ENCODE measurements at places on chromosomes 6 and 20.

DNA sequence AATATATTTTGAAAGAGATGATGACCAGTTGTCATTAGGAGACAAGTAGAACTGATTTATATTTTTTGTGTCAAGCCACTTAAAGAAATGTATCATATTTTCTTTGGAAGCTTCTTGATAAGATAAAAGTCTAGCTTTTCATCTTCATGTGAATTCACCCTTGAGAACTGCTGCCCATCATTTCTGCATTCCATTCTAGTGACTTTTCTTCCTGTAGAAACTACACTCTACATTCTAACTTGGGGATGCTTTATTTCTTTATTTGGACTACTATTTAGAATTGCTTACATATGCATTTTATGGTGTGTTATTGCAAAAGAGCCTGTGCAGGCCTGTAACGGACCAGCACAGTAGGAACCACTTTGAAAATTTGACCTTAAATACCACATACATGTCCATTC, 335.0 kb upstream of the KCNQ5 start:
- DNase-seq = no peak

- DNase-seq = no peak
Observed at GRCh38 chr20:50646483-50646996, 44.8 kb downstream of the RIPOR3 start.

DNA sequence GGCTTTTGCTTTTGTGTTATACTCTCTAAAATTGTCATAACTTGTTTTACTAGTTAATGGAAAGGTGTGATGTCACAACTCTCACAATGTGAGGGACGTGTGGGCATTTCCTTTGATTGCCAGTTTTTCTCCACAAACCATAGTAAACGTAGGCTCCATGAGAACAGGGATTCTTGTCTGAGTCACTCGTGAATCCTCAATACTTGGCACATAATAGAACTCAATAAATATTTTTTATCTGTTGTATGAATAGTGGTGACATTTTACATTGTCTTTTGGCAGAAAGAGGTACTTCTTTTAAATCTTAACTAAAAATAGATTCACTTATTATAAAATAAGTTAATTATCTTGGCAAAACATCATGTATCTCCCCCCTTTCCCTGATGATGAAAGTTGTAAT, 69.0 kb upstream of the CNKSR3 start:
- no peak for DNase-seq

GRCh38 chr6:38176797-38177751, 357.5 kb downstream of the ZFAND3 start:
- no peak for DNase-seq

DNA sequence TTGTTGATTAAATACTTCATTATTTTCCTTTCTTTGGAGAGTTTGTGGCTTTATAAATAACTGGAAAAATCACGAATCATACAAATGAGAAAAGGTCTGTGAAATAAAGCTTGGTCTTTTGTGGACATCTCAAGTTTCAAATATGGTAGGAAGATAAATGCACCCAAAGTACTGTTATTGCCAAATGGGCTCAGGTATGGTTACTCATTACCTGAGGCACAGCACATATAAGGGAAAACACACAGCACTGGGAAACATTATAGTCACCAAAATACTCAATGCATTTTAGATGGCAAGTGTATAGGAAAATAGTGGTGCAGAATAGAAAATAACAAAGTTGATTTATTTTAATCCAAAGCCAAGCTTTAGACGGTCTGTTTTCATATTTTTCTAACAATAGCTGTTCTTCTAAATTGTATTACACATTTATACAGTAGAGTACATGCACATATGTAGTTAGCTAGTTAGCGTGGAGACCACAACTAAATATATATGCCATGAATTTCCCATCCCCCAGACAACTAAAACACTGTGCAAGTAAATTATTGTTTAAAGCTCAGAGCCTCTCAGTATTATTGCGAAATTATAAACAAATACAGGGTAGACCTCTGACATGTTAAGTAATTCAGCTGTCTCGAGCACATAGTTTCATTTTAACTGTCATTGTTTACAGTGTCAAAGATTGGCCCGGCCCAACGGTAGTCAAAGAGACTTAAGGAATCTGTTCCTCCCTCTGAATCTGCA, 336.0 kb downstream of the SYNE1 start:
- no peak for DNase-seq

GRCh38 chr6:25366903-25367545, 87.8 kb downstream of the CARMIL1 start:
- DNase-seq = no peak

DNA sequence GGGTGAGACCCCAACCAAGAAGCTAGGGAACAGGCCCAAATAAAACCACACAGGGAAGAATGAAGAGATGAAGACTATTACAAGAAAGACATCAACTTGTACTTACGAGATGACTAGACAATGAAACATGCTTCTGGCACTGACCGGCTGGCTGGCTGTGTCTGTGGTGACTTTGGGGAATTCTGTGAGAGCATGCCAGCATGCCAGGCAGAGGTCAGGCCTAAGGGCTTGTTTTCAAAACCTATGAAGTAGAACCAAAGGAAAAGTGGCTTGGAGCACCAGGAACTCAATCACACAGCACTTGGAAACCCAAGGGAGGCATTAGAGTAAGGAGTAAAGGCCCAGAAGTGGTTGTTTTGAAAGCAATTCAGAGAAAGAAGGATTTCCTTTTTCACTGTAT, 28.4 kb upstream of the GSTA3 start:
- no peak for DNase-seq

GRCh38 chr6:28558629-28559028, 32.9 kb downstream of the GPX5 start:
- DNase-seq = no peak

GRCh38 chr20:47546184-47547033, 44.7 kb downstream of the NCOA3 start:
- DNase-seq = no peak

GRCh38 chr6:21791056-21791455, 197.5 kb downstream of the SOX4 start:
- DNase-seq = no peak

DNA sequence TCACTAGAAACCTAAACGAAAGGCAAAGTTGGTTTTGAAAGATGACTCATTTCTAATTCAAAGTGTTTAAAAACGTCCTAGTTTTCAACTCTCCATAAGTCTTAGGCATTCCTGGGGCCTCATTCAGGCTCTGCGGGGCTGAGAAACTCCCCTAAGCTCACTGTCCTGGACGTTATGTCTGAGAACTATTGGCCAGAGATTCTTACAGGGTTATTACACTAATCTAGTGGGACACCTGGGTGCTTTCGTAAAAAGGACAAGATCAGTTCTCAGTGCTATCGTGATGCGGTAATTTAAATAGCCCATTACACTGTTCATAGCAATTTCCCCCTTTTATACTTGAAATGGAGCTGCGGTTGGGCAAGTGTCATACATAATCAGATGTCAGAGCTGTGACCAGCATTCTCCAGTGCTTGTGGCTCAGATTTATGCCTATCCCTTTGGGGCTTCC, 280.9 kb downstream of the QKI start:
- DNase-seq = no peak

- DNase-seq = no peak
Observed at GRCh38 chr20:32945710-32946221, 58.5 kb downstream of the SUN5 start.

GRCh38 chr20:50380697-50381040, 129.5 kb upstream of the PTPN1 start:
- DNase-seq = no peak

GRCh38 chr6:1242446-1242845, 69.5 kb upstream of the FOXQ1 start:
- DNase-seq = no peak

DNA sequence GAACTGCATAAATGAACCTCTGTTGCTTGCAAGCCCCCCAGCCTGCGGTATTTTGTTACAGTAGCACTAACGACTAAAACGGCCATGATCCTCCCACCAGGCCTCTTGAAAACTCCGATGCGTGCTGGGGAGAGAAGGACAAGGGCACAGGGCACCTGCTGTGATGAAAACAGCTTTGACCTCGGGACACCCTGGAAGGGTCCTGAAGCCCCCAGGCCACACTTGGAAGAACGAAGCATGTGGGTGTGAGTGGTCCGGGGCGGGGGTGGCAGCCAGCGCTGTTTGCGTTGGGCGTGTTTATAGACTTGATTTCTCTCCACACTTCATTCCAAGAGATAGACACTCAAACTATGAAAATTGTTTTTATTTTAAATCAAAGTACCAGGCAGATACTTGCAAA, 13.2 kb upstream of the HELZ2 start:
- DNase-seq = no peak

- no peak for DNase-seq
Observed at GRCh38 chr6:69555088-69555638, 241.6 kb downstream of the LMBRD1 start.

GRCh38 chr6:140671926-140672325, 1297.5 kb upstream of the CITED2 start:
- DNase-seq = no peak

GRCh38 chr6:90082847-90083246, 188.6 kb downstream of the GJA10 start:
- DNase-seq = no peak

DNA sequence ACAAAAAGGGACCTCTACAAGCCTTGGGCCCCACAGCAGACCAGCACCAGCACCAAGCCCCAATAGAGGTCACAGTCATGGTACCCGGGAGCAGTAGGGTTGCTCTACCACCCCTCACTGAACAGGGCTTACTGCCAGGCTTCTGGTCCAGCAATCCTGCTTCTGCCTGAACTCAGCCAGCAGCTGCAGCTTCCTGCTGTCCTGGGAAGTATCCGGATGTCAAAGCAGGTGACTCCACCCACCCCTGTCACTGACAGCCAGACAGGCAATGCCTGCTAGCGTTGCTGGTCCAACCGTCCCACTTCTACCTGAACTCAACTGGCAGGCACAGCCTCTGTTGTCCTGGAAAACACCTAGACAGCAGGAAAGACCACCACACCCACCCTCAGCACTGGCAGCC, 47.0 kb upstream of the PCSK2 start:
- no peak for DNase-seq

Data from left colon (tissue), 2 donors.